ENCODE measurements at places on chromosomes 16 and 17.

DNA sequence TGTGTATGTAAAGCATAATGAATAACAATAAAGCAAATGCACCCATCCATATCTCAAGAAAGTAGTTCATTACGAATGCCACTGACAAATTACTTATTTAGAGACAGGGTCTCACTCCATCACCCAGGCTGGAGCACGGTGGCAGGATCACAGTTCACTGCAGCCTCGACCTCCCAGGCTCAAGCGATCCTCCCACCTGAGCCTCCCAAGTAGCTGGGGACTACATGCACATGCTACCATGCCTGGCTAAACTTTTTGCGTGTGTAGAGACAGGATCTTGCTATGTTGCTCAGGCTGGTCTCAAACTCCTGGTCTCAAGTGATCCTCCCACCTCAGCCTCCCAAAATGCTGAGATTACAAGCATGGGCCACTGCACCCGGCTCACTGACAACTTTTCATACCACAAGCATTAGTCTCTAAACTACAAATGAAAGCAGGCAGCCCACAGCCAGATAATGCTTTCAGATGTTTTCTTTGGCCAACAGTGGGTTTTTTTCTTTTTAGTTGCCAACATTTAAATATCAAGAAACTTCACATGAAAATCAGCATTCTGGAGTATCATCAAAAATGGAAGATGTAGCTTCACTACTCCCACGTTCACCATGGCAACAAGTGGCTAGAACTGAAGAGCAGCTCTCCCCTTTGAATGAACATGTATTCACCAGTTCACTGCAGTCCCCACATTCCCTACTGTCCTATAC lies 7.7 kb downstream of the ARHGAP17 start:
- DNase-seq = no peak

DNA sequence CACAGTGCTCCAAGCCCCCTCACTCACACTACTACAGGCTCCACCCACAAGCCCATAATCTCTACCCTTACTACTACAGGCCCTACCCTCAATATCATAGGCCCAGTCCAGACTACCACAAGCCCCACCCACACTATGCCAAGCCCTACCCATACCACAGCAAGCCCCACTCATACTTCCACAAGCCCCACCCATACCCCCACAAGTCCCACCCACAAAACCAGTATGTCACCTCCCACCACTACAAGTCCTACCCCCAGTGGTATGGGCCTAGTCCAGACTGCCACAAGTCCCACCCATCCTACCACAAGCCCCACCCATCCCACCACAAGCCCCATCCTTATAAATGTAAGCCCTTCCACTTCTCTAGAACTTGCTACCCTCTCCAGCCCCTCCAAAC lies 13.8 kb downstream of the RIPOR1 start:
- DNase-seq = no peak

DNA sequence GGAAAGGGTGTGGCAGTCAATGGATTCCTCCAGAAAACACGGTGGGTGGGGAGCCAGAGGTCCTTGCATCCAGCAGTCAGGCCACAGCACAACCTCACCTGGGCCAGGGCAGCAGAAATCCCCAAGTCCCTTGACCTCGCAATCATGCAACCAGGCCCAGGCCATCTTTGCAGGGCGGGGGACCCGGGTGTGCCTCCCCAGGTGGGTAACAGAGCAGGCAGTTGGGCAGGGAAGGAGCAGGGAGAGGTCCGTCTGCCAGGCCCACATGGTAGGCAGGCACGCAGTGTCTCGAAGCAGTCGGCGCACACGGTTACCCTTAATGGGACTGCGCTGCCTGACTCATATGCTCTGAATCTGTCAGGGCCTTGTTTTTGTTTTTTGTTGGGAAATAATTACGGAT lies 153.0 kb downstream of the RBFOX3 start:
- no peak for DNase-seq

DNA sequence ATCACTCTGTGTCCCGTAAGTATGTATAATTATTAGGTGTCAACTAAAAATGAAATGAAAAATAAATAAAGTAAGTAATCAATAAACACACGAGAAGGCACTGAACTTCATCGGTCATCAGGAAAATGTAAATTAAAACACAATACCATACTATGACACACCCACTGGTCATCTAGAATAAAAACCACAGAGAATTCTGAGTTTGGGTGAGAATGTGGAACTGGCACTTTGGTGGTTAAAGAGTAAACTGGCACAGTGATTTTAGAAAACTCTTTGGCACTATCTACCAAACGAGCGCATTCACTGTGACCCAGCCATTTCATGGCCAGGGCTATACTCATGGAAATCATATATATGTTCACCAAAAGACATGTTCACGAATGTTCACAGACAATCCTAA lies 98.2 kb downstream of the HS3ST3A1 start:
- DNase-seq = no peak
